Mucosa of descending colon (tissue), 3 donors: ENCODE measurements at places on chromosomes 4 and X. TPM values are rescaled to one million over a fixed set of nuclear protein-coding genes. Genes with fewer than 3 reads are reported as not detected.

- no peak for DNase-seq
Observed at GRCh38 chr4:40401096-40401495, 66.0 kb downstream of the CHRNA9 start.

- no peak for DNase-seq
Observed at GRCh38 chrX:120604361-120604782, 471 bp downstream of the MCTS1 start.

DNA sequence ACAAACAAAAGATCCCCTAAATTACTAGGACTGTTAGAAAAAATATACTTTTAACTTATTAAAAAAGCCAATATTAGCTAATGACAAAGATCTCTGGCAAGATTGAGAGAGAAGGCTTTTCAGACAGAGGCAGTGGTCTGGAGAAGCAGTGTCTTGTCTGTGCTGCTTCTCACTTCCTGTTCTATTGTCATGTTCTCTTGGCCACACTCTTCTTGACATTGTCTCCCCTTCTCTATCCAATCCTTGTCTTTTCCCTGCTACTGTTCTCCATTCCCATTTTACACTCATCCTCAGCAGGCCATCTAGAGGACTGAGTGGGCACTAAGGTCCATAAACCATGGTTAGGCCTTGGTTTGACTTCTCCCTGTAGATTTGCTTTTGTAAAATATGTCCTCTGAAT, 14.0 kb upstream of the TAPT1 start:
- DNase-seq = no peak

DNA sequence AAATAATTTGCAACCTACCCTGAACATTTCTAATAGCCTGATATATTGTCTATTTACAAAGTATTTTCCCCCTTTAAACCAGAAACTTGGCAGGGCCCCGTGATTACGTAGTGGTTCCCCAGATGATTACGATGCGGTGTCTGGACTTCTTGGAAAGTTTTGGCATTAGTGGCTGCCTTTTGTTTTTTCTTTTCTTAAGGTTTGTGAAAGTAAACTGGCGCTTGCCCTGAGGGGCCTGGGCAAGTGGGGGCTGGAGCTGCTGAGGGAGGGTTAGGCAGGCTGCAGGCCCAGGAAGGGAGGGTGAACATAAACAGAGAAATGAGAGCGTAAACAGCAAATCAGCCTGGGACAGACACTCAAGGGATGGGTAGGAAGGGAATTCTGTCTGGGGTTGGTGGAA, 123.6 kb upstream of the MSX1 start:
- DNase-seq = peak; percentile 4

- DNase-seq = no peak
Observed at GRCh38 chr4:55038176-55038890, 87.1 kb downstream of the KDR start.

GRCh38 chrX:78595901-78596502, 63.1 kb downstream of the RTL3 start:
- no peak for DNase-seq

- no peak for DNase-seq
Observed at GRCh38 chr4:184536065-184536880, 61.9 kb upstream of the IRF2 start.

The IL13RA1 gene
- total RNA-seq = 133 TPM

The MAGEA1 gene
- total RNA-seq = not detected
